ENCODE measurements at places on chromosomes 5 and 9.

- no peak for DNase-seq
These were observed 1496.2 kb upstream of the CDH6 start for GRCh38 chr5:29697278-29697677.

DNA sequence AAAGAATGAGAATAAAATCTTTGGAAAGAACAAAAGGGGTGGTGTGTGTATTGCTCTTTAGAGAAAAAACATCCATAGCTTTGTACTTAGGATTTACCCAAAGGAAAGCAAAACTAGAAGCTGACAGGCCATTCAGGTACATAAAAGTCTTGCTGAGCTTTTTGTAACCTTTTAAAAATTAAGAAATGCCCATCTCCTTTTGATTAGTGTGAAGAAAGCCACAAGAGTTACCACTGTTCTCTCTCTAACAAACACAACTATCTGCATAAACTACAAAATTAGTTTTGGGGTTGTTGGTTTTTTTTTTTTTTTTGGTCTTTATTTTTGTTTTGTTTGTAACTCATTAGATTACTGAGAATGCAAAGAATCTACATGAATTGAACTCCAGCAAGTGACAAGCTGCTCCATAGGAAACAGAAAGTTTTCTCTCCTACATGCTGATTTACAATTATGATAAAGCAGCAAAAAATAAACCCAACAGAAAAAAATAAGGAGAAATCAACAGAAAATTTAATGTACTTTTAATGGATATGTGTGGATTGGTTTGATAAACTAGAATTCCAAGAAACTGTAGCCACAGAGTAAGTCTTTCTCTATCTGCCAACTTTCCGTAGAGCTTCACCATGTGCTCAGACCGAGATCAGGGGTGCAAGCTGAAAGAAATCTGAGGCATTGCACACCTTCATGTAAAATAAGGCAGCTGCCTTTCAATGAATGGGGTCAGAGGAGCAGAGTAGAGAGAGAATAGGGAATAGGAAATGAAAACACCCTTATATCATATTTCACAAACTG lies 12.3 kb downstream of the BAAT start:
- DNase-seq = no peak

DNA sequence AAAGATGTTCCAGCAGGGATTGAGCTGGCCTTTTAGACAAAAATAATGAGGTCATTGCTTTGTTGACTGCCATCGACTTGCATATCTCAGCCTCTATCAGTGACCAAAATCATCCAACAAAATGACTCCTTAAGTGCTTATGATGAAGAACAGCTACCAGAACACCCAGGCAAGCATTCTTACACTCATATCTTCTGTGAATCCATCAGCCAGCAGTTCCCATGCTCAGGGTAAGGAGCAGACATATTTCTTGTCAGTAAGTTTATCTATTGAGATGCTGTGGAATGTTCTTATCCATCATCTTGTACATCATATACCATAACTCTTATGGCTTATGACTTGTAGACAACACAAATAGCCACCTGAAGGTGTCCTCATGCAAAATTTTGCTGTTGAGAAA lies 20.2 kb upstream of the SPDL1 start:
- DNase-seq = no peak

GRCh38 chr5:96254980-96255691 lies 177.9 kb downstream of the PCSK1 start:
- DNase-seq = no peak

- DNase-seq = no peak
These were observed 2.5 kb downstream of the TBC1D9B start for GRCh38 chr5:179905161-179905560.
